Nephron progenitor cell (in vitro differentiated cells): ENCODE measurements at places on chromosomes 7 and 10.

DNA sequence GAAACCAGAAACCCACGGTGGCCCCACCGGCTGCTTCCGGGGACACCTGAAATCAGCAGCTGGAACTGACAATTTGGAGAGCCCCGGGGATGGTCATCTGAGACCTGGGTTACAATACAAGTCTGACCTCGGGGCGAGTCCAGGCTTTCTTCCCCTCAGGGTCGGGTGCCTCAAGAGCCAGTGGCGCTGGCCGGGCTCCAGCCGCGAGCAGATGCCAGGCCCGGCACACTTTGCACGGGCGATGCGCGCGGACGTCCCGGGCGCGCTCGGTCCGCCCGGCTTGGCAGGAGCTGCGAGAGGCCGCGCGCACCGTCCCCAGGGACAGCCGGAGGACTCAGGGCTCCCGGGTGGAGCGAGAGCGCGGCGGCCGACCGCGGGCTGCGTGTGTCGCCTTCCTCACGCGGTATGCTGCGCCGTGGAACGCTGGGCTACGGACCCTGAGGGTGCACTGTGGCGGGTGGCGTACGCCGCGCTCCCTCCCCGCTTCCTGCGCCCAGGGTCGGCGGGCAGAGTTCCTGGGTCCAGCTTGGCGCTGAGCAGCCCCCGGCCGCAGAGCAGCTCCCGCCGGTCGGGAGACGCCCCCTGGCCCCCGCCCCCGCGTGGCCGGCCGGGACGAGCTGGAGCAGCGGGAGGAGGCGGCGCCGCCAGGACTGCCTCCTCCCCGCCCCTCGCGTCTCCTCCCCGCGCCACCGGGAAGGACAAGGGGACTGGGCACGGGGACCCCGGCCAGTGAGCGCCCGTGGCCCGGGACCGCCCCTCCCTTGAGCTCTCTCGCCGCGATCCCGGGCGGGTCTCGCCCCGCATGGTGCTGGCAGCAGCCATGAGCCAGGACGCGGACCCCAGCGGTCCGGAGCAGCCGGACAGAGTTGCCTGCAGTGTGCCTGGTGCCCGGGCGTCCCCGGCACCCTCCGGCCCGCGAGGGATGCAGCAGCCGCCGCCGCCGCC is at the start of gene RBM20:
RBM20 (plus strand) TSS at position 684 of the 945 bp plus-strand sequence; CDS start at position 803, 119 bp downstream.
- DNase-seq: peak; percentile 80

- no peak for DNase-seq
Observed at GRCh38 chr10:77562742-77563141, 74.9 kb downstream of the KCNMA1 start.

DNA sequence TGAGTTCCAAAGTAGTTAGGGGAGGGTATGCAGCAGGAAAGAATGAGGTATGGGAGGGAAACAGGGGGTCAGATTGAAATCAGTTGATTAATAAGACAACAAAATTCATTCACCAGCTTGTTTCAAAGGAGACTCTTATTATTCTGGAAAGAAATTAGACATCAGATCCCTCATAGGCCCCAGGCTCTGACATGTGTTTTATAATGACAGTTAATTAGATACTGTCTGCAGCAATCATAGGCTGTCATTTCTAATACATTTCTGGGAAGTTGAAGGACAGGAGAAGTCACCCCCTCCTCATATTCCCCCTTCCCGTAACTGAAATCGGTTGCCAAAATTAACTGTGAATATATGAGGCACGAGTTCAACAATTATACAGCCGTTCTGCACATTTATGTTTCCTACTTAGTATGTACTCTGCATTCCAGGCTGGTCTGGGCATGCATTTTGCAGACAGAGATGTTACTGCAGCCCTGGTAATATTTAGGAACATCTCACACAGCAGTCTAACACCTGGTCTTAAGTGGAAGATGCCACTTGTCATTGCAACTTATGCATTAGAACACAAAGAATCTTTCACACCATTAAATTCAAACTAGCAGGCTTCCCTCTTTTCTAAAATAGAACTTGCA is 355.2 kb upstream of the LRGUK start:
- DNase-seq: no peak

DNA sequence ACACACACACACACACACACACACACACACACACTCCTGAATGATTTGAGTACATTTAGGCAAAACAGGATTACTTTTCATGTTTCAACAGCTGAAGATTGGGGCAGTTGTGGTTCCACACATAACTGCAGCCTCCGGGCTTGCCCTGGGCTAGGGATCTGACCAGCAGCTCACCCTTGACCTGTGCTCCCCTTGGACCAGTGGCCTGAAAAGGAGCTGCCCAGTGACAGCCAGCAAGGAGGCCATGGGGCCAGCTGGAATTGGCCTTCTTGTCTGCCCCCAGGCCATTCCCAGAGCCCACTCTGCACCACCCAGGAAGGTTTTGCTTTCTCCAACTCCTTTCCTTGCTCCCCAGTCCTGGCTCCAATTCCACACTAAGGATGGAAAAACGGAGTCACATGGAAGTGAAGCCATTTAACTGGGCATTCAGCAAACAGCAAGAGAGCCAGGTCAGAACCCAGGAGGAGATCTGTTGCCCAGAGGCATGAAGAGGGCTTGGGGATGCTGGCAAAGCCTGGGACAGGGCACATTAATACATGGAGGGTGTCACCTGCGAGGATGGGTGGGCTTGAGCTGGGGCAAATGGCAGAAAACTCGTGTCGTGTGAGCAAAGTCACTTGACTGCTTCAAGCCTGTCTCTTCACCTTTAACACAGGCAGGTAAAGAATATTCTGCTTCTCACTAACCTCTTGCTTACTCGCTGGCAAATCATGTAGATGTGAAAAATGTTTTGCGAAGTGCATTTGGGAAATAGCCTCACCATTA is 61.5 kb upstream of the GDF10 start:
- DNase-seq: no peak

DNA sequence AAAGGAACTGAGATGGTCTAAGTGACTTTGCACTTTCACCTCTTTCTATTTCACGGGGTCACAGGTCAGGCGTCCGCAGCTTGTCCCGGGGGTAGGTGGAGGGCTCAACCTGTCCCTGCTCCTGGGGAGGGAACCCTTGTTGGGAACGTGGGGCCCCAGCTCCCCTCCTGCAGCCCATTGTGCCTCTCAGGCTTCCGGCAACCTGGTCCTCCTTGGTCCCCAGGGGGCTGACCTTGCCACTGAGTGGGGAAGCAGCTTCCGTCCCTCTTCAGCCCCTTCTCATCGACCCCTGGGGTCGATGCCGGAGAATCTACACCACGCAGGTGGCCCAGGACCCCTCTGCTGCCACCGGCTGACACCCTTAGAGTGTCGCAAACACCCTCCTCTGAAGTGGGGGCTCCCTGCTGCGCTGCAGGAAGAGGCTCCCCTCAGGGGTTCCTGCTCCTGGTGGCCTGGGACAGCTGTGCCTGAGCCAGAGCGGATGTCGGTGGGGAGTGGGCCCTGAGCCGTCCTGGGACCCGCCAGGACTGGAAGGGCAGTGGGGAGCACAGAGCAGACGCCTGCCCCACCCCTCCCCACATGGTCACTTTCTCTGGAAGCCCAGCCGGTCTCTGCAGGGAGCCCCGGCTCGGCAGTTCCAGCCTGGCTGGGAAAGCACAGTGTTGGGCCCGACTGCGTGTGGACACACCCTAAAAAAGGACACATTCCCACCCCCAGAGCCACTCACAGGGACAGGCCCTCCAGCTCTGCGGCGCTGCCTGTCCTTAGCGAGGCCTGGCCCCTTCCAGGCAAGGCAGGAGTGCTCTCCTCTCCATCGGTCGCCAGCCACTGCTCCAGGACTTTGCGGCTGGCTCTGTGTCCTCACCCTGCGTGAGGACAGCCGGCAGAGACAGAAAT is 357.5 kb upstream of the SHH start:
- peak; percentile 23 for DNase-seq
